Activated T-cell treated with anti-CD3 and anti-CD28 coated beads, Interleukin-2, amount 50 U/mL, for 4 hours (primary cell): ENCODE measurements at places on chromosomes 12 and 14. TPM values are rescaled to one million over a fixed set of nuclear protein-coding genes. Genes with fewer than 3 reads are reported as not detected.

The LALBA gene
- not detected for total RNA-seq

The TMBIM6 gene
- total RNA-seq = 509 TPM

The HAL gene
- 1.1 TPM for total RNA-seq

The RBP5 gene
- not detected for total RNA-seq
